ENCODE measurements at places on chromosomes 3 and 15. TPM values are rescaled to one million over a fixed set of nuclear protein-coding genes. Genes with fewer than 3 reads are reported as not detected.

Gene HCLS1
- polyA plus RNA-seq = 6.9 TPM

GRCh38 chr15:28086175-28086703 lies 12.9 kb downstream of the OCA2 start:
- no peak for DNase-seq

GRCh38 chr15:63504247-63504978 lies at the start of gene USP3:
Gene USP3 (plus strand): TSS chr15:63504593. CDS start chr15:63504740, 147 bp downstream.
- peak; percentile 95 for DNase-seq

GRCh38 chr3:183449391-183449790 lies 21.0 kb upstream of the MCF2L2 start:
- no peak for DNase-seq

Data from psoas muscle (tissue), 8 donors.